Natural killer cell treated with Interleukin-12 subunit alpha and Interleukin-12 subunit beta and Interleukin-15 and Interleukin-18, amount 100 ng/mL, for 72 hours (primary cell): ENCODE measurements at places on chromosomes 1 and 21.

GRCh38 chr21:44487831-44488230 lies 32.5 kb downstream of the LRRC3 start:
- no peak for DNase-seq

DNA sequence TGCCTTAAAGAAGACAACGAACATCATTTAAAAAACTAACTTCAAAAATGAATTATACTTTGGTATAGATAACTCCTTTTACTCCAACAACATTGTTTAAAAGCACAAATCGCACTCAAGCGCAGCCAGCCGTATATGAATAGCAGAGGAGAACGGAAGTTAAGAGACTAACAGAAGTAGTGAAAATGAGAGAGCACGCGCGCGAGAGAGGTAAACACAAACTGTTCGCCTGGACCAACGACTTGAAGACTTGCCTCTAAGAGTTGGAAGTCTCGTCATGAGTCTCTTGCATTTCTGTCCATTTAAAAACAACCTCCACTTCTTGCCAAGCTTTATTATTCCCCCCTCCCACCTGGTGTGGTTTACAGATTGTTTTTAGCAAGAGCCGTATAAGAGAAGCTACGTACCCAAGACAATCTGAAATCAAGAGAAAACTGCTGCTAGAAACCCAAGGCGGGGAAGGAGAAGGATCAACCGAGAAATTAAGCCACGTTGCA lies 479 bp downstream of the SELENOF start:
- no peak for DNase-seq

GRCh38 chr1:54294887-54295286 lies 94.9 kb downstream of the MRPL37 start:
- DNase-seq = no peak

GRCh38 chr1:50419192-50419906 lies 3.9 kb downstream of the DMRTA2 start:
- DNase-seq = no peak

- peak; percentile 84 for DNase-seq
These were observed 65.5 kb upstream of the LRP8 start for GRCh38 chr1:53393325-53393792.

GRCh38 chr1:111192074-111192473 lies 8.4 kb downstream of the DENND2D start:
- no peak for DNase-seq

DNA sequence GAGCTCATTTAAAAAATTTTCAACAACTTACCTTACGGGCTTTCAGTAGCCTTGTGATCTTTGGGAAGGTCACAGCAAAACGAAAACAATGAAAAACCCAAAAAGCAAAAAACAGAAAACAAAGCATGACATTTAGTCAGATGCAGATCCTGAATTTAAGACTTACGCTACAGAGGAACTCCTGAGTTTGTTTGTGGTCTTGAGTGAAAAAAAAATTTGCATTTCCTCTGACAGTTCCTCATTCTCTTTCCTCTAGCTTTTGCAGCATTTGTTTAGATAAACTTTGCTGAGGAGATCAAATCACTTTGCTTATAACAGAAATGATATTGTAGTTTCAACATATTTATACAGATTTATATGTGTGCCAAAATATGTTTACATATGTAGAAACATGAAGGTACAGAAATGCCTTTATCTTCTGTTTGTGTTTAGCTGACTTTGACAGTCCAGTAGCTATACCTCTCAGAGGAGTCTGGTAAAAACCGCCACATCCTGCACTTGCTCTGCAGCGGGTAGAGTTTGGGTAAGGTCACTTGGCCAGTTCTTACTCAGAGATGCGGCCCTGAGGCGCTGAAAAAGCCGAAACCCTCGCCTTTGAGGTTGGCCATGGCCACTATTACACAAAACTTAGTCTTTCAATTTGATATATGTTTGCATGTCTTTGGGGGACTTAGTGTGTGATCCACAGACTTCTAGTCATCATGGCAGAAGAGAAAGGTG lies 142.5 kb downstream of the TNR start:
- DNase-seq = peak; percentile 72

DNA sequence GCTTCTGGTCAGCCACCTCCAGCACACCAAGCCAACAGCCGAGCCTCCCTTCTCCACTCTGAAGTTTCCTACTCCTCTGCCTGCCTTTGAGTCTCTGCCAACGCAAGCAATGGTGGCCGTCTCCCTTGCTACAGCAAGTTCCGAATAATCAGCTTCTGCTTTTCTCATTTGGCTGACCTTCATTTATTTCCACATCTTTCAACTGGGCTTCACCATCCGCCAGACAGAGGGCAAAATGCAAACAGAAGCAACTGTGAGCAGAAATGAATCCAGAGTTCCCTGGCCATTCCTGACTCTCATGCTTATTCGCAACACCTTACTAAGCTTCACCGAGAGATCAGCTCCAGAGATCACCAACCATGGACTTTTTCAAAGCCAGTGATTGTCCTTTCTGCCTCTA lies 621.0 kb downstream of the NPHP4 start:
- DNase-seq = no peak

- DNase-seq = no peak
These were observed 43.9 kb upstream of the ITPKB start for GRCh38 chr1:226782845-226783601.

DNA sequence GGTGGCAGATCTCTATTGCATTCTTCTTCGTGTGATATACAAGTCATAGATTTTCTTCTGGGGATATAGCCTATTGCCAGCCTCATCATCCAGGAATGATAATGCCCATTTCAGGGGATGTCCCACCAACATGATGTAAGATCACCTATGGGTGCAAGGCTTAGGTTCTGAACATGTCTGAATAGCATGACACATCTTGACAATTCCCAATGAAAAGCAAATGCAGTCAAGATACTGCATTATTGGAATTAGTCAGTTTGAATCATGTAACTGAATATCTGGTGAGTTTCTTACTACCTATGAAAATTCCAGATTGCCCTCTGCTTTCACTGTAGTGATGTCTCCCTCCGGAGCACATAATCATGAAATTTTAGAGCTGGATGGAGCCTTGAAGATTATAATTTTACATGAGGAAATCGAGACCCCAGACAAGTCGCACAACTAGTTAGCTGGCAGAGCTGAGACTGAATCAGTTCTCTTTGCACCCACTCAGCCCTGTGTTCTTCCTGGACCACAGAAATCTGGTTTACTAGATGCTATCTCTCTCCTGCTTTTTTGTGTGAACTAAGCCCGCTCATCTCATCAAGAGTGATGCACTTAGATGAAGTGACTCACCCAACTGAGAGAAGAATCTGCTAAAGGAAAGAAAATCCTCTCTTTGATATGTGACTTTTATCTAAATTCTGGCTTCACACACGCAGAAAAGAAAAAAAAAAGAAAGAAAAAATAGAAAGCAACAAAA lies 65.0 kb downstream of the WDR64 start:
- no peak for DNase-seq

DNA sequence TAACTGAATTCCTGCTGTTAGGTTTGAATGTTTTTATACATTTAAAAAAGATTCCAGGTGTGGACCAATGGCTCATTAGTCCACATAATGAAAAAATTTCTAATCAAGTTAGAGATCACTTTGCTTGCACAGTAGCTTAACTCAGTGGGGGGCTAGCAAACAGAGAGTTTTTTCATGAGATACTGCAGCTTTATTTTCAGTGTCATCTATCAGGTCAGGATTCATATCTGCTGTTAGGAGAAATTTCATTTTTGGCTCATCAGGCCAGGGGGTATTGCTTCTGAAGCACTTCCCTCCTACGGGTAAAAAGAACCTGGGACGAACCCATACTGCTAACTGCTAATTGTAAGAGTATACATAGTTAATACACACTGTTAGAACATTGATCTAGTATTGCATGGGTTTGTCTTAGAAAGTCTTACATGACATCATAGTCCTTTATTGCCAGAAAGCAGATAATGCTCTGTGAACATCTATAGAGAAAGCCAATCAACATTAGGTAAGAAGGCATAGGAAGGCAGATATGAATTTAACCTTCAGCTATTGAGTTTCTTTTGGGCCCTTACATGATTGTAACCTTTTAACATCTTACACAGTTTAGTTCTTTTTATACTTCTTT lies 38.0 kb downstream of the ADGRL2 start:
- no peak for DNase-seq

- DNase-seq = no peak
These were observed 9.6 kb downstream of the PTPRU start for GRCh38 chr1:29245876-29246275.

DNA sequence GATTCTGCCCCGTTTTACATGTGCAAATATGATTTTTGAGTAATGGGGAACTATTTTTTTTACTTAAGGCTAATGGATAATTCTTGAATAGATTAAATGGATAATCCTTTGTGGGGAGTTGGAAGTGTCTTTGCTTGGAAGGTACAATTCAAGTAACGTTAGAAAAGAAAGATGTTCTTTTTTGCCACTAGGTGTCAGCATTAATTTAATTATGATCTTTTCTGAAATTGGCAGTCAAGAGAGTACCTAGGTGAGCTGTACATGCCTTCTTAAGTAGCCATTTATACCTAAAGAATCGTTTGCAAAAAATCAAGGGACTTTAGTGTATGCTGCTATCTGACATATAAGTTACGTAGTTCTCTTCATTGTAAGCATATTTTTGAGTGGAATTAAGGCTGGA lies 2.2 kb downstream of the FBXO28 start:
- no peak for DNase-seq

GRCh38 chr1:197453376-197454058 lies 185.5 kb downstream of the CRB1 start:
- no peak for DNase-seq

DNA sequence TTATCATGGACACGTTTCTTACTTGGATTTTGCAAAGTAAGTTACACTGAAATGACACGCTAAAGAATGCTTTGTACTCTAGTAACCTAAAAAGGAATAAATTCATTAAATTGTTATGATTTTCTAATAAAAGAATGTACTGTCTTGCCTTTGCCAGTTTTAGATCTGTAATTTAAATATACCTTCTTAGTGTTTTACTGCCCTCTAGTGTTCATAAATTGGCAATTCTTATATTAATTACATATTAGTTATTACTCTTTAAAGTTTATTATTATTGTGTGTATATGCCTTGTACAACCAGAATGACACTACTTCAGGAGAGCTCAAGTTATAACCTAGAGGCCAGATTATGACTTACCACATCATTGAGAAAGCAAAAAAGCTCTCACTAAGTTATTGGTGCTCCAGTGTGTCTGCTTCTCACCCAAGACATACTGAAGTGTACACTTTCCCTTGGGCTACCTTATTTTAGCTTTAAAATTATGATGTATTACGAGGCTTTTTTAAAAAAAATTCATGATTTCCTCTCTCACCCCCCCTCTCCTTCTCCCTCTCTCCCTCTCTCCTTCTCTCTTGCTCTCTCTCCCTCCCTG lies 169.9 kb downstream of the HS2ST1 start:
- no peak for DNase-seq

- no peak for DNase-seq
These were observed 35.0 kb upstream of the TMEM51 start for GRCh38 chr1:15118579-15118978.

DNA sequence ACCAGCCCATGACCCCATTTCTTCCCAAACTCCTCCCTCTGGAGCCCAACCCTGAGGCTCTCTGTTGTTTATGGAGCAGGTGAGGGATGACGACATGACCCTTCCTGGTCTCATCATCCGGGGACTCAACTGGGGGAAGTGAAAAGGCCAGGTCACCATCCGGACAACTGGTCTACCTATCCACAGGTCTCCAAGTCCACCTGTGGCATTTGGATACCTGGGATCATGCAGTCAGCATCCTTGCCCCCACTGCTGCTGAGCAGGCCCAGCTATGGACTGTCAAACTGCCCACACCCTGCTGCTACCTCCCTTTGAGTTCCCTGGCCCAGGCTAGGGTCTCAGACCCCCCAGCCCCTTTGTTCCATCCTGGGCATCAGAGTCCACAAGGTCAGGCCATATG lies 60.0 kb upstream of the LAPTM5 start:
- DNase-seq = no peak

DNA sequence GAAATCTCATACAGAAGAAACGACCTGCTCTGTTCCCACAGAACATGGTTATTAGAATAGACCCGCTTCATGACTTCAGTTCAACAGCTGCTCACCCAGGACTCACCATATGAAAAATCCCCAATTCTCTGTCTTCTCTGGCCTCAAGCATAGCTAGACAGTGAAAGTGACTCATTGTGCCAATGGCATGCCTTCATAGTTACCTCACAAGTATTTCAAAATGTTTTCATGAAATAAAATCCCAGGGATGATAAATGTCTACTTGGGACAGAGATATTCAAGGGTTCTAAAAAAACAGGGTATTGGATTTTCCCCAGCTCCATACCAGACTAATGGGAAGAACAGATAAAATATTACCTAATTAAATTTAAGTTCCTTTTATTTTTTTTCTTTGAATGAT lies 82.3 kb downstream of the NOTCH2 start:
- no peak for DNase-seq

DNA sequence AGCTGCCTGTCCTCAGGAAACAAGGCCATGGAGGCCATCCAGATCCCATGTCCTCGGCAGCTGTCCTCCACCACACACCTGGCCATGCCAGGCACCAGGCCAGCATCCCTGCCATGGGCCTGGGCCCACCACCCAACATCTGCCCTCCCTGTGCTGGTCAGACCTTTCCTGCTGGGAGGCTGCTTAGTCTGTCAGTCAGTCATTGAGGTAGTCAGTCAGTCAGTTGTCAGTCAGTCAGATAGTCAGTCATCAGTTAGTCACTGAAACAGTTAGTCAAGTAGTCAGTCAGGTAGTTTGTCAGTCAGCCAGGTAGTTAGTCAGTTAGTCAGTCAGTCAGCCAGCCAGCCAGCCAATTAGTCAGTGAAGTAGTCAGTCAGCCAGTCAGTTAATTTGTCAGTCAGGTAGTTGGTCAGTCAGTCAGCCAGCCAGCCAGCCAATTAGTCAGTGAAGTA lies 17.2 kb downstream of the KRTAP10-1 start:
- no peak for DNase-seq

DNA sequence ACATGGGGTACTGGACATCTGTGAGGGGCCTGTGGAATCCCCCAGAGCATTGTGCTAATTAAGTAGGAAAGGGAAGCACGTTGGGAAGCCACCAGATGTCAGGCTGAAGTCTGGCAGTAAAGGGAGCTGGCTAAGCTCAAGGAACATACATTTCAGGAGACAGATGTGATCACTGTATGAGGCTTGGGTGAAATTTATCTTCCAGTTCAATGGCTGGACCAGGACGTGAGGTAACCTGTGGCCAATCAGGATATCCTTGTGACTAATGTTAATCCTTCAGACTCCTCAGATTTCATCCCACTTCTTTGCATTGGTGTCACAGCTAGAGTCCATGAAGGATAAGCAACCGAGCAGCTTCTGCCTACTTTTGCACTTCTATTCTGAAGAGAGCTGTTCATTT lies 110.2 kb upstream of the APP start:
- DNase-seq = no peak

- no peak for DNase-seq
These were observed 42.2 kb upstream of the BCAR3 start for GRCh38 chr1:93723733-93724270.

- no peak for DNase-seq
These were observed 7.4 kb downstream of the ERRFI1 start for GRCh38 chr1:8018492-8019228.
